Stimulated activated naive CD8-positive, alpha-beta T cell treated with anti-CD3 and anti-CD28 coated beads, Interleukin-15, amount 100 ng/mL, for 72 hours (primary cell): ENCODE measurements at places on chromosomes 16 and 17.

DNA sequence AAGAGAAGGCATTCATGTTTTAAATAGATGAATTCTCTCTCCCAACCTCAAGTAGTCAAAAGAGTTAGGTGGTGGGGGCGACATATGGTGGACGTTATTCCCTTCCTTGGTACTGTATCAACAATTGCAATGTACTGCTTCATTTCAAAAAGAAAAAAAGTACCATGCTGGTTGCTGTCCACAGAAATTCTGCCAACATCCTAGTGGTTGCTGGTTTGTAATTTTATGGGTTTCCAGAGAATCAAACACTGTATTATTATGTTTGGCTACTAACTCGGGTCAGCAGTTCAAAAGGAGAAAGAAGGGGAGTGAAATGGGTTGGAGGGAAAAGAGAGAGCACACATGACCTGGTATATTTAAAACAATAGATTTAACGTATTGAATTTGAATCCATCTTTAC is 61.1 kb upstream of the KCNJ16 start:
- no peak for DNase-seq

- DNase-seq = no peak
These were observed 3.9 kb downstream of the TRIM25 start for GRCh38 chr17:56909742-56910508.

- DNase-seq = no peak
These were observed 119.2 kb downstream of the XYLT1 start for GRCh38 chr16:17351441-17352035.

- DNase-seq = no peak
These were observed 13.5 kb downstream of the SCO1 start for GRCh38 chr17:10683853-10684252.

DNA sequence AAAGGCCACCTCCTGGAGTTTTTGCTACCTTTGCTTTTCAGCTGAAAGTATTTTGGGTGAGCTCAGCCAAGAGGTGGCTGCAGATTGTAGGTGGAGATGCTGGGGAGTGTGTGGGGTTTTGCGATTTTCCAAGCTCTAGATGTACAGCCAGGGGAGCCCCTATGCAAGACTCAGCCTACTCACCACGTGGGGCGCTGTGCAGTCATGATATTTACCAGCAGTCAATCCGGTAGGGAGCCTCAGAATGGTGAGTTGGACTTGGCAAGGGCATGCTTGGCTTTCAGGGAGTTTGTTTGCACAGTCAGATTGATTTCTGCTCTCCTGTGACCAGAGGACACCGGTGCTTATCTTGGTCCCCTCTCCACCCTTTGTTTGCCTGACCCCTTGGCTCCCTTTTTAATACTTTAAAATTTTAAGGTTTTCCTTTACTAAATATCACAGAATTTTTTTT is 175.3 kb downstream of the UTP18 start:
- no peak for DNase-seq

- DNase-seq = peak; percentile 88
These were observed at the start of gene YBX2 for GRCh38 chr17:7294614-7295153. TSS of gene YBX2 (minus strand) at chr17:7294639. CDS start at chr17:7294500, 139 bp downstream.

GRCh38 chr17:280216-280615 is 72.4 kb downstream of the RPH3AL start:
- DNase-seq = no peak

DNA sequence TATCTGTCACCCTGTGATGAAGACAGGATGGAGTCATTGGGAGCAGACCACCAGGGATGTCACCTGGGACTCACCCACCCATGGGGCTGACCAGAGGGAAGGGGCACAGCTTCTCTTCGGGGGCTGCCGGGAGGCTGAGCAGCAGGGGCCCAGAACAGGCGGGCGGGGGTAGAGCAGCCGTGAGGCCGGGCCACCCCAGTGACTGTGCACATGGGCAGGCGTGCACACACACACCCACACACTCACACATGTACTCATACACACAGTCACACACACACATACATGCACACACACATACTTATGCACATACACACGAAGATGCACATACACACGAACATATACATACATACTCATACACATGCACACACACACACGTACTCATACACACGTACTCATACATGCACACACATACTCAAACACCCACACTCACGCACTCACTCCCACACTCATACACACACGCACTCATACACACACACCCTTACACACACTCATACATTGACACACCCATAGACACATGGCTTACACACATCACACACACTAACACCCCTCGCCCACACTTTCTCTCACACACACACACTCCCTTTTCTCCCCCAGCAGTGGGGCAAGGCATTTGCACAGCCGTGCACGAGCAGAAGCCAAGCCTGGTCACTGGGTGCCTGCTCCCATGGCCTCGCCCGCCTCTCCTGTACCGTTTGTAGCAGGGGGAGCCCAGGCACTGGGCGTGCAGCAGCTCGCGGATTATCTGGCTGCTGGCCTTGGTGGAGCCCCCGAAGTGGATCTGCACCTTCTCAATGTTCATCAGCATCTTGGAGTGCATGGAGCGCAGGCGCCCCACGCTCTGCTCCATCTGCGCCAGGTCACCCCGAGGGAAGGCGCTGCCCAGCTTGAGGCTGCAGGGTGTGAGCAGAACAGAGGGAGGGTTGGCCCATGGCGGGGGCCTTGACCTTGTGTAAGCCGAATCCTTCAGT is 12.4 kb downstream of the UBALD2 start:
- peak; percentile 27 for DNase-seq
